ENCODE measurements at places on chromosomes 7 and 10.

DNA sequence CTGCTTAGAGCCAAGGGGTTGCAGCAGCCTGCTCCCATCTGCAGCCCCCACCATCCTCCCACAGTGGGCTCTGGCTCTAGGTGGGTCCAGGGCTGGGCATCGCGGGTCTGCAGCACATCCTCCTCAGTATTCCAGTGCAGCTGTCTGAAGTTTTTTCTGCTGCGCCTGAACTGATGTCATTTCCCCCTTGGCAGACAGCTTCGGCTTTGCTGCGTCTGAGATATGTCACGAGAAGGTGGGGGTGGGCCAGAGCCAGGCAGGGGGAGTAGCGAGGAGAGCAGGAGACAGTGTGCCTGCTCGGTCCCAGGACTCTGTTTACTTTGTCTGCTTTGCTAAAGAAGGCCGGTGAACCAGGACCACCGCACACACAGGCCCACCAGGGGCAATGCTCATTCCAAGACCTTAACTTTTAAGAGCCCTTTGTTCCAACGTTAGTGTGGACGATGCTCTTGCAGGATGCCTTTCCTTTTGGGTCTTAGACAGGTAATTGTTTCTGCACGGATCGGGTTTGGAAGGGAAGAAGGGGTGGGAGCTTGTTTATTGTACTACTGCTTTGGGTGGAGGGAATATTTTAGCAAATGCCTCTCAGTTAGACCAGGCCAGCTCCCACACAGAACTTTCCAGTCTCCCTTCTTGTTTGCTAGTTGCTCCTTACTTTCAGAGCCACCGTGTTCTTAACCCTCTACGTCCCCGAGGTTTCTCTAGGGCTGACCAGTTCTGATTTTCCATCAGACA lies 32.4 kb downstream of the WBP1L start:
- DNase-seq: peak; percentile 90

GRCh38 chr10:97207756-97208346 lies 22.1 kb upstream of the SLIT1 start:
- DNase-seq: no peak

- DNase-seq: no peak
Measured at GRCh38 chr10:82883603-82884002, 1008.6 kb downstream of the NRG3 start.

DNA sequence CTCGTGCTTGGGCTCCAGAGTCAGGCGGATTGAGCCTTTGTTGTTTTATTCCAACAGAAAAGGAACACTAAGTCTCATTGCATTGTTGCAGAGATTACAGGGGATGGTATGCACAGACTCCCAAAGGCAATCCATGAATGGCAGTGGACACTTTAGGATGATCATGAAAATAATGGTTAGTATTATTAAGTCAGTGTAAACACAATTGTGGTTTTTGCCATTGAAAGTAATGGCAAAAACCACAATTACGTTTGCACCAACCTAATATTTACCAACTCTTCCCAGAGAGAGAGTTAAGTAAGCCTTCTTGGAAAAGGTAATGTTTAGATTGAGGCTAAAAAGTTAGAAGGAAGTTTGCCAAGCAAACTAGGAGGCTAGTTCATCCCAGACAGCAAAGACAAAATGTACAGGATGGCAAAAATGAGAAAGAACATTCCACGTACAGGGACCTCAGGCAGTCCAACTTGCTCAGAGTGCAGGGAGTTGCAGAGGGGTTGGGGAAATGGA lies 72.9 kb upstream of the AMPH start:
- DNase-seq: no peak

GRCh38 chr7:28300488-28300887 lies 111.8 kb upstream of the CREB5 start:
- DNase-seq: no peak

DNA sequence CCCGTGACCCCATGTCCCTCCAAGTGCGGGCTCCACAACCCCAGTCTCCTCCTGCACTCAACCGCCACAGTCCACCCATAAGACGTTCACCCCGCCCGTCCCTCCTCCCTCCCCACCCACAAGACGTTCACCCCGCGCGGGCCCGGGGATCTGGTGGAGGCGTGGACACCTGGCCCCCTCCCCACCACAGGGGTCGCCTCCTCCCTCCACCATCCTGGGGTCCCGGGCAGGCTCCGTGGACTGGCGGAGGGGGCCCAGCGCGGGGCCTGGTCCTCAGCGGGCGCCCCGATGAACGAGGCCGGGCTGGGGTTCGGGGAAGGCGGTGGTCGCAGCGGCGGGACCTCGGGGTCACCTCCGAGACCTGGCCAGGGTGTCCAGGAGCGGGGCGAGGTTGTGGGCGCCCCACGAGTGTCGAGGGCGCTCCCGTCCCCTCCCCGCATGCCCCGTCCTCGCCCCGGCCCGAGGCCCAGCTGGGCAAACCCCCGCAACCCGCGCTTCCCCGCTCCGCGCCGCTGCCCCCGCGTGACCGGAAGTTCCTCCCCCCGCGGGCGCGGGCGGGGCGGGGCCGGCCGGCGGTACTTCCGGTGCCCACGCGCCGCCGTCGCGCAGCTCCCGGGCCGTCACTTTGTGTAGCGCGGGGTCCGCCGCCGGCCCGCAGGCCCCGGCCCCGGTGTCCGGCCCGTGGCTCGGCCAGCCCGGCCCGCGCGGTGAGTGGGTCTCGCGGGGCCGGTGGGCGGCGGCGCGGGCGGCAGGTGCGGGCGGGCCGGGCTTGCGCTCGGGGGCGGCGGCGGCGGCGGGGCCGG lies at the start of gene ZNF316:
ZNF316 (plus strand) TSS at position 578 of the 803 bp plus-strand sequence. CDS start 5,092 bp downstream, outside the sequence.
- peak; percentile 84 for DNase-seq

DNA sequence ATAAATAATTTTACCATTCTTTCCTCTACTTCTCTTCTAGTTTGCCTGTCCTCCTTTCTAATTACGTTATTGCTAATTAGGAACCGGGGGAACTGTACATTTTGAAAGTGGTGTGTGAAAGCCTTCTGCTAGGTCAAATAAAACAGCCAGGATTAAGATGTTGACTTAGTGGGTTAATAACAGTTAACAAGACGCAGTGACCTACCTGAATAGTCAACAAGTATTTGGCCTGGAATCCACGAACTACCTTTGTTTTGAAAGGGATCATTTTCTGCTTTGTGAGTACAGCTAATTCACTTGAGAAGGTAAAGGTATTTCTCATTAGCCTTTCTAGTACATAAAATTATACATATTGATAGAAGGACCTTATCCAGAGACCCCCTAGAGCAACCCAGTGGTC lies 139.9 kb downstream of the COL28A1 start:
- DNase-seq: no peak

DNA sequence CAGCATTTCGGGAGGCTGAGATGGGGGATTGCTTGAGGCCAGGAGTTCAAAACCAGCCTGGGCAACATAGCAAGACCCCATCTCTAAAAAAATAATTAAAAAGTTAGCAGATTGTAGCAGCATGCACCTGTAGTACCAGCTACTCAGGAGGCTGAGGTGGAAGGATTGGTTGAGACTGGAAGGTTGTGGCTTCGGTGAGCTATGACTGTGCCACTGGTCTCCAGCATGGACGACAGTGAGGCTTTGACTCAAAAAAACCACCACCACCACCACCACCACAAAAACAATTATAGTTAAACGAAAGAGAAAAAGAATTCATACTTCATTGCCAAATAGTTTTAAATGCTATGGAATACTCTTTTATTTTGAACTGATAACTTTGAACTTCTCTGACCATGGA lies 63.4 kb downstream of the VTI1A start:
- DNase-seq: no peak

DNA sequence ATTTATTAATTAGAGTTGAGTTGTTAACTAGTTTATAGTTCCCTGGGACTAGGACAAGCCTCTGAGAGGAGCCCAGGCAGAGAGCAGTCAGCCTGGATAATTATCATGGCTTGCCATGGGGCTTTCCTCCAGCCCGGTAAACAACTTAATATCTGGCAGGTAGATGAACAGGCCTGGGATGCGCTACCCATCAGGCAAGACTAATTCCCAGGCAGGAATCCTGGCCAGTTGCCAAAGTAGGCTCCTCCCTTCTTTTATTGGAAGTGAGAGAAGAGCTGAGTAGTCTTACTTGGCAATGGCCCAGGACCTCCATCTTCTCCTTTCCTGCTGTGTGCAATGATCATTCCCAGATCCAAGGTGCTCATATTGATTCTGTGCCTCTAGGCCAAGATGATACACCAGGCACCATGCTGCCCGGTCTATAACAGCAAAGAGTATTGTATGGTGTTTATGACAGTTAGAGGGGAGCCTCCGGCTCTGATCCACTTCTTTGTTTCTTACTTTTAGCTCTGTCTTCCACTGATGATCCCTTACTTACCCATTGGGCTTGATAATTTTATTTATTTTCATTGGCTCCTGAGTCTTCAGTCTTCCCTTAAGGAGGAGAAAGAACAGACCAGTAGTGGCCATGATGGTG lies 408.7 kb downstream of the REEP3 start:
- no peak for DNase-seq

GRCh38 chr7:22784346-22784745 lies 38.3 kb downstream of the TOMM7 start:
- DNase-seq: no peak

GRCh38 chr7:138745189-138745588 lies 44.0 kb upstream of the SVOPL start:
- DNase-seq: no peak

DNA sequence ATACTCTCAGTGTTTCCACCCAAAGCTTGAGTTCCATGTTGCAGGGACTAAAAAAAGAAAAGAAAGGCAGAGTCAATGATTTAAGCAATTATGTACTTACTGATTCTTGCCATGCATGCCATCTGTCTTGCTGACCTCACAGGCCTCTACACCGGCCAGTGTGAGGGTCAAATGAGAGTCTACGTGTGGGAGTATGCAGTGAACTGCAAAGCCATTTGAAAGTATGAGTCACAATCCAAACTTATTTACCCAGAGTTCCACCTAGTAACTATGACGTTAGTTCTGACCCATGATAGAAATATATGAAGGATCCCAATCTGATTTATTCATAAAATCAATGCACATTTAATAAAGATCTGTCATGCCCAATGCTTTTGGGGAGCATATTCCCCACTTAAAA lies 26.5 kb downstream of the PDE1C start:
- DNase-seq: peak; percentile 18

DNA sequence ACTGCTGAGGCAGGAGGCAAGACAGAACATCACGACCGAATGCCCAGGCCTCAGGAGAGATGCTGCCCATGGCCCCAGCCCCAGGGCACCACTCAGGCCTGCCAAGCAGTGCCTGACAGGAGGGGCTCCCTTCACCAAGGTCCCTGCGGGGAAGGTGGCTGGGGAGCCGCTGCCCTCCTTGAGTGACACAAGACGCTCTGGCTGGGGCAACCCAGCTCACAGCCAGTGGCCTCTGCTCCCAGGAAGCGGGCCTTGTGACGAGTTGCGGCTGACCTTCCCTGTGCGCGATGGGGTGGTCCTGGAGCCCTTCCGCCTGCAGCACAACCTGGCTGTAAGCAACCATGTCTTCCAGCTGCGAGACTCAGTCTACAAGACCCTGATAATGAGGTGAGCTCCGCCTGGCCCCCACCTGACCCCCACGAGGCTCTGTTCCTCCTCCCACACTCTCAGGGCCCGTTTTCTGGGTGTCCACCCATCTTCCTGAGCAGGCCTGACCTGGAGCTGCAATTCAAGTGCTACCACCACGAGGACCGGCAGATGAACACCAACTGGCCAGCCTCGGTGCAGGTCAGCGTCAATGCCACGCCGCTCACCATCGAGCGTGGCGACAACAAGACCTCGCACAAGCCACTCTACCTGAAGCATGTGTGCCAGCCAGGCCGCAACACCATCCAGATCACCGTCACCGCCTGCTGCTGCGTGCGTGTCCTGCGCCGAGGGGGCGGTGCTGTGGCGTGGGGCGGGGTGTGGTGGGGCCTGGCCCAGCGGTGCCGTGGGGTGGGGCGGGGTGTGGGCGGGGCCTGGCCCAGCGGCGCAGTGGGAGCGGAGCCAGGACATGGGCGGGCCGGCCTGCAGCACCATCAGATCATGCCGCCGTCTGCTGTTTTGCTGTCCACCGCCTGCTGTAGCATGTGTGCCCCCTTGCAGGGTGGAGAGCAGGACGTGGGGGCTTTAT lies 12.8 kb downstream of the ZMIZ2 start:
- no peak for DNase-seq

- DNase-seq: no peak
Measured at GRCh38 chr10:94299417-94299816, 63.3 kb downstream of the NOC3L start.

GRCh38 chr10:120793088-120793487 lies 58.1 kb upstream of the WDR11 start:
- DNase-seq: no peak

- DNase-seq: no peak
Measured at GRCh38 chr10:96622013-96622787, 35.4 kb upstream of the TM9SF3 start.

DNA sequence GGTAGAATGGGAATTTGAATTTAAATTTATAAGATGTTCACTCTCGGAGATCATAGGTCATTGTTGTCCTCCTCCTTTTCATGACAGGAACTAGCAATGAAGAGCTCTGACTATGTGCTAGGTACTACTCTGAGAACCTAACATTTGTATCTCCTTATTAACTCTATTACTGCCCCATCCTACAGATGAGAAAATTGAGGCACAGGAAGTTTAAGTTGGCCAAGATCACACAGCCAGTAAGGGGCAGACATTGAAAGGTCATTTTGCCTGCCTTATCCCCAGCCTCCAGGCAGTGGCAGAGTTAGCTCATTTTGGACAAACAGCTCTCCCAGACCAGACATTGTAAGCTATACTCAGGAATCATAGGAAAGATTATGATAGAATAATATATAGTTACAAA lies 6.0 kb downstream of the SRGN start:
- peak; percentile 64 for DNase-seq

DNA sequence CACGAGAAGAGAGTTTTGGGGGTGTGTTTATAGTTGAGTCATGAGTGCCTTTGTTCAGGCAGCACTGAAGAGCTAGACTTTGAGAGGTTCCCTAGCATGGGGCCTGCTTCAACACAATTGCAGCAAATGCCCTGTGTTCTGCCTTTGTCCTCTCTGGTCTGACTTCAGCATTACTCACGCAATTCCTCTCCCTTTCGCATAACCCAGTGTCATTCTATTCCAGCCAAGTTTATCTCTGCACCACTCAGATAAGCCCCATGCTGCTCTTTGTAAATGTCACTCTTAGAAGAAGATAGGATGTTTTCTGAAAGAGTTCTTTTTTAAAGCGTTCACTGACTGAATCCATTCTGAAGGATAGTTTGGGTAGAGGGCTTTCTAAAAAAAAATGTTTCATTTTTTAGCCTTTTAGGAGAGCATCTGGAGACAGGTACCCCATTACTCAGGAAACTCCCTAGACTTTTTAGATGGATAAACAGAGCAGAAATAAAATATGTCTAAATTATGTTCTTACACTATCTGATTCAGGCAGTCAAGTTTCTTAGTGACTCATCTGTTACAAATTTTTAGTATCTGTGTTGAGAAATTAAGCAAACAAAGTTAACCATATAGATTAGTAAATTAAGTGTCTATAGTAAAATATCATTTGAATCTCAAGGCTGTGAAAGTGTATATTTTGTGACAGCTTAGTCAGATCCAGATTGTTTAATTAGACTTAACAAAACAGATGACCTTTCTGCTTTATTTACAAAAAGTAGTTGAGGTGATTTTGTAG lies 318.5 kb downstream of the GPR158 start:
- DNase-seq: no peak

- DNase-seq: no peak
Measured at GRCh38 chr10:111877258-111877657, 306.3 kb downstream of the GPAM start.
